ENCODE measurements at places on chromosomes 13 and 19.

DNA sequence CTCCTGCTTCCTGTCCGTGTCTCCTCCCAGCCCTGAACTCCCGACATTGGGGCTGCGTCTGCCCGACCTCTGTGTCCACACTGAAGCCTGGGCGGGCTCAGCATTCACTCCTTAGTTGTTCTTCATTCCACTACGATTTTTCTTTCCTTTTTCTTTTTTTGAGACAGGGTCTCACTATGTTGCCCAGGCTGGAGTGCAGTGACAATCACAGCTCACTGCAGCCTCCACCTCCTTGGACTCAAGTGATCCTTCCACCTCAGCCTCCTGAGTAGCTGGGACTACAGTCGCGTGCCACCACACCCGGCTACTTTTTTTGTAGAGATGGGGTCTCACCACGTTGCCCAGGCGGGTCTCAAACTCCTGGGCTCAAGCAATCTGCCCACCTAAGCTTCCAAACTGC lies 23.5 kb upstream of the SIGLEC11 start:
- DNase-seq, result no peak

DNA sequence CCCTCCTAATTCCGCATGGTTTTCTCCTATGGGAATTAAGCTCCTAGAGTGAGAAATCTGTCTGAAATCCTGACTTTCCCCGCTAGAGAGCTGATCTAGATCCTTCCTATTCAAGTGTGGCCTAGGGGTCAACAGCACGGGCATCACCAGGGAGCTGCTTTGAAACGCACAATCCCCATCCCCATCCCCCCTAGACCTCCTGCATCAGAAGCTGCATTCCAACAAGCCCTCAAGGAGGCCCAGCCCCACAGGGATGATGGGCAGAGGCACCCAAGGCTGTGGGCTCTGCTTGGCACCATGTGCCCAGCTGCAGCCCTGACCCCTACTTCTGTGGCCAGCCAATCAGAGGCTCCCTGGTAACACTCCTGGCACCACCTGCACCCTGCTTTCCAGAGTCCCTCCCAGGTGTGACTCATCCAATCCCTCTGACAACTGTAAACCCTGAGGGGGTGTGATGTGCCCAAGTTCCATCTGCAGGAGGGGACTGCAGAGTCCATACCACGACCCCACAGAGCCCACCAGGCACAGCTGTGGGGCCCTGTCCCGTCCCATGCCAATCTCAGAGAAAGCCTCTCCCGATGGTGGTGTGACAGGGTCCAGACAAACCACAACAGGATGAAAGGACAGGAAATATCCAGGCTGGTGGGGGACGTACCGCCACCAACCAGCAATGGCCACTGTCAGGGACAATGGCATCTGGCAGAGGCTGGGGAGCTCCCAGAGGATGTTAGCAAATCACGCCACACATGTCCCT lies 19.8 kb upstream of the SLC35E1 start:
- no peak for DNase-seq

DNA sequence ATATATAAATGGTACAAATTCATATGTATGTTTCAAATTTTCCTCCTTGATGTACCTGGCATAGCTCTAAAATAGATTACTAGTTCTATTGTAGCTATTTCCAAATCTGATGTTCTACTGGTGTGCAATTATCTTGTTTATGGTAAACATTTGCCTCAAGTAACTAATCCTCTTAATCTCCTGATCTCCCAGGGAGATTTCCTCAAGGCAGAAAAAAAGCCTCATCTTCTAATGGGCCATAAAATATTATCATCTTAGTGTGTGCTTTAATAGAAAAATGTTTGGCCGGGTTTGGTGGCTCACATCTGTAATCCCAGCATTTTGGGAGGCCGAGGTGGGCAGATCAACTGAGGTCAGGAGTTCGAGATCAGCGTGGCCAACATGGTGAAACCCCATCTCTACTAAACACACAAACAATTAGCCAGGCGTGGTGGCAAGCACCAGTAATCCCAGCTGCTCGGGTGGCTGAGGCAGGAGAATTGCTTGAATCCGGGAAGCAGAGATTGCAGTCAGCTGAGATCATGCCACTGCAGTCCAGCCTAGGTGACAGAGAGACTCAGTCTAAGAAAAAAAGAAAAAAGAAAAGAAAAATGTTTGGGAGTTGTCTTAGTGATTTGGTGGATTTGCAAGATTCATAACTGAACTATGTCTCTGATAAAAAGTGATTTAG lies 498.9 kb upstream of the SLITRK5 start:
- no peak for DNase-seq

DNA sequence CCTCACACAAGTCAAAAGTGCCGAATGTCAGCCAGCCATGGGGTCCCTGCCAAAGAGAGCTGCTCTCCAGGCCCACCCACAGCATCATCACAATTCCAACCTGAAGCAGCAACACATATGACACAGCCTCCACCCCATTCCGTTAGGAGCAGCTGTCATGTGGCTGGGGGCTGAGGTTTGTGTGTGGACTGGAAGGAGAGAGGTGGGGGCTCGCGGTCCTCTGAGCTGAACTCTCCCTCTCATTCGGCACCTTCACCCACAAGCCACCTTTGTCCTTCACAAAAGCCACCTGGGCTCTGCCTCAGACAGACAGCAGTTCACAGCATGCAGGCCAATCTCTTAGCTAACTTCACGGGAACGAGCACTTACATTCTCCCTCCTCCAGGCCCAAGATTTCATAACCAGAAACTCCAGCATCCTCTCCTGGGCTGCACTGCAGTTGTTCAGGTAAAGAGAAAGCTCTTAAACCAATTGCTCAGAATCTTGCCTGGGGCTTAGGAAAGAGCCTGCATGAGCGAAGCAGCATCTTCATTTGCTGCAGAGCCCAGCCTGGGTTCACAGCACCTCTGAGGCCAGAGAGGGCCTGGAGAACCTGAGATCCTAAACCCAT lies 7.2 kb downstream of the RAB20 start:
- DNase-seq, result no peak

GRCh38 chr19:32543115-32543900 lies 37.7 kb upstream of the PDCD5 start:
- DNase-seq, result no peak

All from stimulated activated CD4-positive, alpha-beta T cell treated with anti-CD3 and anti-CD28 coated beads, Interleukin-15, amount 100 ng/mL, for 1 hour (primary cell).